ENCODE measurements at places on chromosomes 11 and 22.

- DNase-seq = no peak
Measured at GRCh38 chr11:110519796-110520195, 90.0 kb downstream of the FDX1 start.

DNA sequence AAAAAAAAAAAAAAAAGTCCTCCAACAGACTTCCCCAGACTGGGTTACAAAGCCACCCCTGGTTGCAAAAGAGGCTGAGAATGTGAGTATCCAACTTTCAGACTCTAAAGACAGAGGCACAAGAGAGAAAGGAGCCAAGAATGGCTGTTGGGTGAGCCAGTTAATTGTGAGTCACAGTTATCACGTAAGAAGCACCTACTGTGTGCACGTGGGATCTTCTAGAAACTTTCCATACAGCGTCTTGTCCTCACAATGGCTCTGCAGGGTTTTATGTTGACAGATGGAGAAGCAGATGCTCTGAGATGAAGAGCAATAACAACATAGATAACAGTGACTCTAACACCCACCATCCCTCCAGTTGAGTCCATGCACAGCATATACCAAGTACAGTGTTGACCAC, 41.0 kb downstream of the CD82 start:
- DNase-seq = no peak

- peak; percentile 70 for DNase-seq
Measured at GRCh38 chr11:65416841-65417701, 5.5 kb upstream of the NEAT1 start.

- DNase-seq = no peak
Measured at GRCh38 chr11:100769617-100770016, 82.5 kb downstream of the ARHGAP42 start.

DNA sequence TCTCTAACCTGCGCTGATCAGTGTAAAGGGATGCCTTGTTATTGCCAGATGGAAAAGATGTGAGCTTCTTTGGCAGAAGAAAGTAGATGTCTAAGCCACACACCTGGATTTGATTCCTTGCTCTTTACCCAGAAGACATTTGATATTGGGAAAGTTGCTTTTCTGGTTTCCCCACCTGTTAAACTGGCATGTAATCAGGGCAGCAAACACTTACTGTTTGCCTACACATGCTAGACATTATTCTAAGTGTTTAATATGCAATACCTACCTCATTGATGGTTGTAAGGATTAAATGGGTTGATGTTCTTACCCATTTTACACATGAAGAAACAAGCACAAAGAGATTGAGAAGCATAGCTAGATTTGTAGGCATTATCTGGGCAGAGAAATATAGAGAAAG, 16.6 kb downstream of the ASRGL1 start:
- no peak for DNase-seq

DNA sequence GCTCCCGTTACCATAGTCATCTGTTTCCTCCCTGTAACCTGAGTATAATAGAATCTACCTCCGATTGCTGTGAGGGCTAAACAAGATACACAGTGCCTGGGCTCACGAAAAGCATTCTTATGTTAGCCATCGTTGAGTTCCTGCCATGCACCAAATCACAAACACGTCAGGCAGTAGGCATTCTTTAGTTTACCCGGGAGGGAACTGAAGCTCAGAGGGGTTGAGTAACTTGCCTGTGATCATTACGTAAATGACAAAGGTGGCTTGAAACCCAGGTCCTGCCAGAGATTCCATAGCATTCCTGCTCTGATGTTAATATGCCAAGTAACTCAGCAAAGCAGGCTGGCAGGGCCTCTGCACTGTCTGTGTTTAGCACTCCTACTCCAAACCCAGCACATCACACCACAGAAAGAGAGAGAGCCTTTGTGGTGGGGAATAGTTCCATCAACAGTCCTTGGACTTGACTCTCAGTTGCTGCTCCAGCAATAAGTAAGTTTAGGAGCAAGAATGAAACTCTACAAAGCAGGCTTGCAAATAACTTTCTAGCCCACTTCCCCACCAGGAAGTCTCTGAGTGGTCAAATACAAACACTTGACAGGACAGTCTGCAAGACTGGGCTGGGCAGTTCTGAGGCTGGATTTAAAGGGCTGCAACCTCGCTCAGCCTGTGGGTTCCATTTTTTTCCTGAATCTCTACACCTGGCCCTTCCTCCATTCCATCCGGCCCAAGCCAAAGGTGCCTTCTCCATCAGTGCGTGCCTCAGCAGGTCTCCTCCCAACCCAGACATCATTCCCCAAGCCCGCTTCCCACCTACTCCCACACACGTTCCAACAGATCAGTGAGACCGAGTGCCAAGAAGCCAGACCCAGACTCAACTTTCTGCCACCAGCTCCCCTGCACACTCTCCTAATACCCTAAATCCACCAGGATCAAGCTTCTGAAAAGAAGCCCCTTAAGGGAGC, 1.1 kb downstream of the SCN2B start:
- DNase-seq = peak; percentile 22

- peak; percentile 54 for DNase-seq
Measured at GRCh38 chr22:29128891-29129807, 56.3 kb downstream of the KREMEN1 start.

DNA sequence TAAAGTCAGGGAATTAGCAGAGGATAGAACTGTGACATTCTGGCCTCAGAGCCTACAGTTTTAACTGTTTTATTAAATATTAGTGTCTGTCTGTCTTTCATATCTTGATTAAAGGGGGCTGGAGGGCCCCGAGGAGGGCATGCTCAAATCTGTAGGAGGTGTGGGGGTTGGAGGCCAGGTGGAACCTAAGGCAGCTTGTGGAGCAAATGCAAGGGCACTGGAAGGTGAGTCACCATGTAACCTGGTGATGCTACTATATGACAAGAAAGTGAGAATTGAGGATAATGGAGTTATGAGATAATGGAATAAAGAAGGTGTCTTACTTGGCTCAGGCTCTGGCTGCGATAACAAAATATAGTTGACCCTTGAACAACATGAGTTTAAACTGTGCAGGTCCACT, 27.3 kb upstream of the TMEM86A start:
- no peak for DNase-seq
